ENCODE measurements at places on chromosomes 6 and 20.

DNA sequence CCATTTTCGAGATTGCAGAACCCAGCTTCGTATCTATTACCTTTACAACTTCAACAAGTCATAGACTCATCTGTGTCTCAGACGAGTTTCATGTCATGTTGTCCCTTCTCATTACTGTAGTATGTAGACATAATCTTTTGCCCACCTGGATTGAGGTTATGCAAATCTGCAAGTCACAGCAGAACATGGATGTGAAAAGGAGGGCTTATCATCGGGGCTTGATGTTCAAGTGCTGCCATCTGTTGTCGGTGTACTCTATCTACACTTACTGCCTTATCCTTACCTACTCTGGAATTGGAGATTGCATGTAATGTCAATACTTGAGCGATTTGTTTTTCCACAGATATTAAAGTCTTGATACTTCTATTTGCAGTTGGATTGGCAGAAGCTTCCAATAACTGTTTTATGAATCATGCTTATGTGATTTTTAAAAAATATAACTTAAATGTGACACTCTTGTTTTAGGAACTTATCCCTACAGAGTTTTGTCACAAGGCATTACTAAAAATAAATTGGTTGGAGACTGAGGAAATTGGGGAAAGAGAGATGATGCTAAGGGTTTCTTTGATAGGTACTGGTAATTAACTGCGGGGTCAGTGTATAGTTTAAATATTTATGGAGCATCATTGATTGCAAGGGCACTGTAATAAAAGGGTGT, 3.0 kb upstream of the GOPC start:
- DNase-seq: peak; percentile 42

DNA sequence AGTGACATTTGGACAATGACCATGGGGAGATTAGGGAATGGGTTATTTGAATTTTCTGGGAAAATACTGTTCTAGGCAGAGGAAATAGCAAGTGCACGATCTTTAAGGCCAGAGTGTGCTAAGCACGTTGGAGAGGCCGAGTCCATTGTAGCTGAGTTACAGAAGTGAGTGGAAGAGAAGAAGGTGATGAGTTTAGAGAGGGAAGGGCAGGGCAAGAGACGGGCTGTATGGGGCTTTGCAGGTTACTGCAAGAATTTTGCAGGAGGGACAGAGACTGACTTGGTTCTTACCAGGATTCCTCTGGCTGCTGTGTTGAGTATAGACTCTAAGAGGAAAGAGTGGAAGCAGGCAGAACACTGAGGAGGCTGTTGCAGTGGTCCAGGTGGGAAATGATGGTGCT, 1.1 kb upstream of the NCOA3 start:
- DNase-seq: peak; percentile 26

- no peak for DNase-seq
These were observed 26.5 kb downstream of the LBP start for GRCh38 chr20:38372806-38373205.

- no peak for DNase-seq
These were observed 385.3 kb upstream of the SOX4 start for GRCh38 chr6:21208081-21208795.

GRCh38 chr6:65569505-65569904, 137.5 kb downstream of the EYS start:
- no peak for DNase-seq

DNA sequence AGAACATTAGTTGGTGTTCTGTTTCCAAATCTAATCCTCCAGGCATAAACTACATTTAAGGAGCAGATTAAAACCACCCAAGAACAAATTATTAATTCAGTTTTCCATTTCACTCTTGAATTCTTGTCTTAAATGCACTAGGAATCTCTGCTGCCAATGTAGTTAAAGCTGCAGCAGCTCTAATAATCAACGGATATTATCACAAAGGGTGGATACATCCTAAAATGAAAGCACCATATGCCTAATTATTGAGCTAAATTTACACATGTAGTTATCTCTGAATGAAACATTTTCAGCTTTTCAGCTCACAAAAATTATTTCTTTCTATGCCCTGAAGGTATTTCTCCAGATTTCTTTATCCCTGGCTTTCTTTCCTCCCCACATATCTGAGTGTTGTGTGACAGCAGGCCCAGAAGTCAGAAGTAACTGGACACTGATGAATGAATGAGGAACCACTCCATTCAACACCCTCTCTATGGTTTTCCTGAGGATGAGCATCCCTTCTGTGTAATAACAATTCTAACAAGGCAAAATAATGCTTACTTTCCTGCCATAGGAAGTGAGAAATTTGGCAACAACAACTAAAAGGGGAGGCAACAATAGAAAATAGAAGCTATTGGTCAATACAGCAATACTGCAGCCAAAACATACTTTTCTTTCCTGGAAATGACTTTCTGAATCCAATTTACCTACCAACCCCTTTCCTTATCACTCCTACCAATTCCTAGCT, 14.9 kb downstream of the MAN1A1 start:
- no peak for DNase-seq

DNA sequence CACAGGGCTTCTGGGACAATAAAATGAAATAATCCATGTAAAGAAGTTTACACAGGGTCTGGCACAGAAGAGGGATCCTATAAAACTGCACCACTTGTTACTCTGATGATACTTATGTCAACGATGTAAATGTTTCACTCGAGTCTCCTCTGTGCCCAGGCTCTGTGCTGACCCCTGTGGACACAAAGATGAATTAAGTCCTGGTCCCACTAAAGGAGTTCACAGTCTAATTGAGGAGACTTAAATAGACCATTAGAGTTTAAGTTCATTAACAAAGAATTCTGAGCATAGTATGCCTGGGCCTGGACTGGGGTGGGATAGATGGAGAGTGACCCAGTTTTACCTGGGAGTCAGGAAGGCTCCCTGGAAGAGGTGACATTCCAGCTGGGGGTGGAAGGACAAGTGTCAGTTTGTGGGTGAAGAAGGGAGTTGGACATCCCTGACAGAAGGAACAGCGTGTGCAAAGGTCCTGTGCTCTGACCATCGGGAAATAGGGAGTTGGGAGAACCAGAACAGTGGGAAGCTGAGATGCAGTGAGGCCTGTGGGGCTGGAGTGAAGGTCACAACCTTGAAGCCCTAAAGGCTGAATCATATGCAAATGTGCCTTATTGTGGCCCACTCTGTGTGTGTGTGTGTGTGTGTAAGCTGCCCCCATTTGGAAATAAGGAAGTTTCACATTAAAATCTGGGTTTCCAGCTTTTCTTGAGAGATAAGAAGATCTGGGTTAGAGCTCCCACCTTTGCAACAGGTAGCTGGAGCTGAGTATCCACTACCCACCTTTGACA, 1.1 kb downstream of the OCSTAMP start:
- no peak for DNase-seq

GRCh38 chr6:110462884-110463481, 13.4 kb downstream of the SLC22A16 start:
- no peak for DNase-seq

GRCh38 chr20:63052571-63053431, 46.0 kb upstream of the BHLHE23 start:
- DNase-seq: no peak

DNA sequence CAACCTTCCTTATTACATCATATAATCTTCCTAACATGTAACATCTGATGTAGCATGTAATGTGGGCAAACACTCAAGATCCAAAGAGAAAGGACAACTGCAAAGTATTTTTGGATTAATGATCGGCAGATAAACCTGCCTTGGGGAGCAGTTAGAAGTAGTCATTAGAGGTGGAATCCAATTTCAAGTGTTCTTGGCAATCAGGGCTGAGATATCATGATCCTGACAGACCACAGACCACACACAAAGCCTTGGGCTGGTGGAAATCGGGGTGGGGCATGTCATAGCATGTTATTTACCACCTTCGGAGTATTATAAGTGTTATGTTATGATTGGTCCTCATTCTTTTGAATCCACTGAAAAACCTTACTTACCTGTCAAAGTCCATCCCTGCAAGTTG, 16.3 kb downstream of the NCOA5 start:
- DNase-seq: no peak

DNA sequence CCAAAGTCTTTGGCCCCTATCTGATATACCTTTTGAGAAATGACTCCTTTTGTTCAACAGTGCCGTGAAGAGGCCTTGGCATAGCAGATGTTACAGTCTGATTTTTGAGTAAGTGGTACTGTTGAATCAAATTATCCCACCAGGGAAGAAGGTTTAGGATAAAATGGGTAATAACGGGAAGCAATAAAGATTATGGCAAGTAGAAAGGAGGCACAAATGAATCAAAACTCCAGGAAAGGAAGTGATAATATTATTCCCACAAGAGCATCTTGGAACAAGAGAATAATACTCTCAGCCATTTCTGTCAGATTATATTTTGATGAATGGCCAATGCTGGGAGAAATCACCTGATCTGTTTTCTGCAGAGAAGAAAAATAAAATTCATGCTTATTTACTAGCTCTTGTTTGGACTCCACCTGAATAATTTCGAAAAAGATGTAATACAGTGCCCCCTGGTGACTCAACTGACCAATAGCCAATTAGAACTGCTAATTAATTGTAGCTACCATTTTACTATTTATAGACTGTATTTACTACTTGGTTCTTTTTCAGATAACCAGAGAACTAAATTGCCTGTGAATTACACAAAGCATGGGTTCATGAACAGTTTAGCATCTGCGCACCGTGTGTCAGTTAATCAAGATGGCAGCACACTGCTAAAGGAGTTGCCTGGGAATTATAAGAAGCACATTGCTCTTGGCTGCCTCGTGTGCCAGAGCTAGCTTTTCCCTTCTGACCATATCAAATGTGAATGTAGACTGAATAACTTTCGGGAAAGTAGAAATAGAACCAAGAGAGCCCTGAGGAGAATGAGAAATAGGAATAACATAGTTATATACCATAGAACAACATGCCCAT, 78.5 kb upstream of the TRDN start:
- peak; percentile 60 for DNase-seq

DNA sequence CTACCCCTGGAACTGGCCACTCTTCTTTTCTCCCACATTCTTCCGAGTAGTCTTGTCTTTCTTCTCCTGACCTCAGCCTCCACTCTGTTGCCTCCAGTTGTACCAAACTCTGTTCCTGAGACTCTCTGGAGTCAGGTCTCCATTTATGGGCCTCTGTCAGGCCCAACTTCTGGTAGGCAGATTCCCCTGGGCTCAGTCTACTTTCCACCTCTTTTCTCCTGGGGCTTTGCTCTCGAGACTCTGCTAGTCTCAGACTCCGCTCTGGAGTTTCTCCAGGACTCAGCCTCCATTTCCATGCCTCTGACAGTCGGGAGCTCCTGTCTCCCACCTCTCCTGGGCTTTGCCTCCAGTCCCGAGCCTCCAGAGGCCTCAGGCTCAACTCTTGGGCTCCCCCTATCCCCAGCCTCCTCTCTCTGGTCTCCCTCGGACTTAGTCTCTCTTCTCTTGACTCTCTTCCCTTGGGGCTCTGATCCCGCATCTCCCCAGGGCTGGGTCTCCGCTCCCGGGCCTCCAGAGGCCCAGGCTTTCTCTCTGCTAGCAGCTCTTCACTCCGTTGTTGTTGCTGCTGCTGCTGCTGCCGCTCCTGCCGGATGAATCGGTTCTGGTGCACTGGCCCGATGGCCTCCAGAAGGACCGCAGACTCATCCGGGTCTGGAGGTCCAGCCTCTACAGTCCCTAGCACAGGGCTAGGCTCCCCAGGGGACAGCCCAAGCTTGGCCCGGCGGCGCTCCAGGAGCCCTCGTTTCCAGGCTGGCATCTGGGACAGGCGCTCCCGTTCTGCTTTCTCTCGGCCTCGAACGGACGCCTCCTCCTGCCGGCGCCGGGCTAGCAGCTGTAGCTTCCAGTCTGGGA, 1.1 kb downstream of the PPP1R18 start:
- DNase-seq: no peak

- DNase-seq: no peak
These were observed 386.9 kb upstream of the MAN1A1 start for GRCh38 chr6:119736296-119737021.

DNA sequence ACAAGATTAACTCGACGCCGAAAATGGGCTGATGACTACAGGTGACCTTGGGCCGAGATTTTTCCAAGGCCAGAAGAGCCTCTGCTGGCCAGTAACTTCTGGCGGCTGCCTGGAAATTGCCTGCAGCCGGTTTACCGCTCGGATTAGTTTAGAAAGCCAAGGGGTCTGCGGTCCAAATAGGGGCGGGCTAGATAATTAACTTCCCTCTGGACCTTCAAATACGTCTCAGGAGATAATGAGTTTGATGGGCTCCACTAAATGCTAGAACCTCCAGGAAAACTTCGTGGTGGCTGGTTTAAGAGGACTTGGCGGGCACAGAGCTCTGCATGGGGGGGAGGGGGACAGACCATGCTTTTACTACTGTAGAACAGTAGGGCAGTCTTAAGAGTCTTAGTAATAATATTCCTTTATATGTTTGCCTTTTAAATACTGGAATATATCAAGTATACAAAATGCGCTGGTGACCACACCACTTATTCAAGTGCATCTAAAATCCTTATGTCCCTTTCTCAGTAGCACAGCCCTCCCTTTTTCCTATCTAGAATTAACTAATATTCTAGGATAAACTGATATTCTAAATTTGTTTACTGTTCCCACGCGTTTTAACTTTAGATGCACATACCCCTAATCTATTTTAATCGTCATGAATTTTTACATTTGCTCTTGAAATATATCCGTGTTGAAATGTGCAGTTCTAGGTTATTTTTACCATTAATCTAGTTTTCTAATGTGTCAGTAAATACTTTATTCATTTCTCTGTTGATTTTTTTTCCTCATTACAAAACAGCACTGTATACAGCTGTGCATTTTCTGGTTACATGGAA, 107.5 kb upstream of the PRSS16 start:
- no peak for DNase-seq

- DNase-seq: peak; percentile 2
These were observed 161.0 kb upstream of the HDAC2 start for GRCh38 chr6:114131945-114132344.

GRCh38 chr20:62918831-62919230, 7.5 kb downstream of the DIDO1 start:
- DNase-seq: no peak

DNA sequence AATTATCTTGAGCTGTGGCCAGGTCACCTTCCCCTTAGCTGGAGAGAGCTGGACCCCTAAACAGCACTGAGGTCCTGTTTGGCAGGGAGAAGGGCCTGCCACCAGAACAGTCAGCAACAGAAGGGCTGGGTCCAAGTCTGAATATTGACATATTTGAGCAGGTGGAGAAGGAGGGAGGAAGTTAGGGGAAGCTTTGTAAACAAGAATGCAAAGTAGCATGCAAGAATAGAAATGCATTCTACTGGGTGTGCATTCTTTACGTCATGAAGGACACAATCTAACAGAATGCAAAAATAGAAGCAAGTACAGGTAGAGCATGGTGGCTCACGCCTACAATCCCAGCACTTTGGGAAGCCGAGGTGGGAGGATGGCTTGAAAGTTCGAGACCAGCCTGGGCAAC, 100.5 kb downstream of the QRSL1 start:
- DNase-seq: no peak

DNA sequence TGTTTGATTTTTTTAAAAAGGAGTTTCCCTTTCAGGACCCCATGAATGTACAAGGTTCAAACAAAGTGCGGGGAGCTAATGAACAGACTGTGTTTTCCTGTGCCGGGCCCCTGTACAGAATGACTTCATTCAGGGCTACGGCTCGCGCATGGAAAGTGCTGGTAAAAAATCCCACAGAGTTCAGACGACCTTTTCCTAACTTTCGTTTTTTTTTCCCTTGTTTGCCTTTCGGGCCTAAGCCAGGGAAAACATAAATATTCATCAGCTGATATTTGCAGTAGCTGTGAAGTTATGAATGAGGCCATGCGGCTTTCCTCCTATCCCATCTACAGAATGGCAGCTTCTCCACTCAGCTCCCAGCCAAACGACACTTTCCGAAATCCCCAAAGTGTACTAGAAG, 74.0 kb downstream of the HAO1 start:
- no peak for DNase-seq

- DNase-seq: peak; percentile 89
These were observed 21.6 kb upstream of the MTRF1L start for GRCh38 chr6:153023977-153024708.

- no peak for DNase-seq
These were observed 640 bp downstream of the NFS1 start for GRCh38 chr20:35698298-35699126.
